ENCODE measurements at places on chromosomes 16 and 17.

DNA sequence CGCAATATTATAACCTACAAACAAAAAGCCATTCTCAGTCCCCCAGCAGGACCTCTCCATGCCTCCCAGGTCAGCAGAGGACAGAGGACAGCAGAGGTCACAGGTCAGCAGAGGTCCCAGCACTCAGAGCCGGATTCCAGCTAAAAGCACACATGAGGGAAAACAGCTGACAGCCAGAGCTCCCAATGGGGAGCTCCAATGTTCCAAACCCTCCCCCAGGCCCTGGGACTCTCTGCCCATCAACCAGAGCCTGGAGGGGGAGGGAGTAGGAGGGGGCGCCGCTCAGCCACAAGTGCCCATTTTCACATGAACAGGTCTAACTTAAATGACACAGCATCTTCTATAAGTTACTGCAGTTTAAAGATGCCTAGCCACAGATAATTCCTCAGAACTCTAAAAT, 77.5 kb downstream of the ANKRD11 start:
- no peak for DNase-seq

DNA sequence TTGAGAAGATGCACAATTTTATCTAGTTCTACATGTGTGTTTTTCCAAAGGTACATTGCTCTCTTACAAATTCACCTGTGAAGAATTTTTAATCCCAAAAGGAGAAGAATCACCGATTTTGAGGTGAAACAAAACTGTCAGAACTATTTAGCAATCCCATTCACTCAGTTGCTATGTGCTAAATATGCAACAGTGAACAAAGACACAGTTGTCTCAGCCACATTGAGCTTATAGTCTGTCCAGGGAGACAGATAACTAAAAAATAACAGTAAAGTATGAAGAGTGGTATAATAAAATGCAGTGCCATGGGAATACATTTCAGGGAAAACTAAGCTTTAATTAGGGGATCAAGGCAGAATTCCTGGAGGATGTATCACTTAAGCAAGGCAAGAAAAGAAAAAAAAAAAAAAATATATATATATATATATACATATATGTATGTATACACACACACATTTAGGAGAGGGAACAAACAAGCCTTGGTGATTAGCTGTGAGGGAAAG, 110.4 kb downstream of the SPAG9 start:
- DNase-seq, result no peak

GRCh38 chr16:61993108-61993507, 43.1 kb downstream of the CDH8 start:
- no peak for DNase-seq

GRCh38 chr17:633133-633532, 81.5 kb downstream of the VPS53 start:
- no peak for DNase-seq

DNA sequence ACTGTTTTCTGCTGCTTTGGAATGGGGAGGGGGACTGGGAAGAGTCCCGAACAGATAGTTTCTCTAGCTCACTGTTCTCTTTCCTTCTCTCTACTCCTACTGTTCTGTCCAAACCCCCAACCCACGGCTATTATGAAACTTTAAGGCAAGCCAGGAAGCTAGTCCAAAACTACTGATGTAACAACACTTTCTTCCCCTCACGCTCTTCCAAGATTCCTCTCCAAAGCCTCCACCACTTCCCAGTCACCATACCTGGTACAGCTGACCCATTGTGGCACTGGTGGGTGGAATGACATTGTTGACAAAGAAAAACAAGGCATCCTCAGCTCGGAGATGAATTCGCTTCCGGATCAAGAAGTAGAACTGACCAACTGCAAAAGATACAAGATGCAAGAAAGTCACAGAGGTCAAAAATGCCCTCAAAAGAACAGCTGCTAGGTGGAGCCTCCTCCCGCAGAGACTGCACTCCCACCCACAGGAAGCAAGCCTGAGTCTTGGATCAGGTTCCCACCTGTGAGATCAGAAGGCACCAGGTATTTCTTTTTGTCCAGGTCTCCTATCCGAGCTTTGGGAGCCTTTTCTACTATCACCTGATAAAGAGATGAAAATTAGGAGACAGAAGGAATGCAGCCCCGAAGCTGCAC, 1.0 kb downstream of the GABARAP start:
- no peak for DNase-seq

DNA sequence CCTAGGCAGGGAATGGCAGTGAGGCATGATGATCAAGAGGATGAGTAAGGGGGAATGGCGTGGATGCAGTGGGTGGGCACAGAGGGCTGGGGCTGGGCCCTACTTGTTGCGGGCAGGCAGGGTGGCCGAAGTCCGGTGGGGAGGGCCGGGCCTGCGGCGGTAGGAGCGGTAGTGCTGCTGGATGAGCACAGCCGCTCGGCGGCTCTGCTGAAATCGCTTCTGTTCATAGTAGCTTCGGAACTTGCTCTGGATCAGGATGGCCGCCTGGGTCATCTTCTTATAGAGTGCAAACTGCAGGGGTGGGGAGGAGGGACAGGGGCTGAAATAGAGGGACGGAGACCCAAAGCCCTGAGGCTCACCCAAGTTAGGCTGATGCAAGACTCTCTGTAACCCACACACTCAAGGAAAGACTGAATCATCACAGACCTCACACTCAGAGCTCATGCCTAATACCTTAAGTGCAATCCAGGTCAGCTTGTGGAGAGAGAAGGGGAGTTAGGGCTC, 1.5 kb upstream of the SPAG7 start:
- DNase-seq, result no peak

GRCh38 chr17:40963838-40964237, 2.9 kb downstream of the KRT39 start:
- no peak for DNase-seq

- DNase-seq, result no peak
These were observed 478.2 kb upstream of the EEF2KMT start for GRCh38 chr16:5575646-5576245.

DNA sequence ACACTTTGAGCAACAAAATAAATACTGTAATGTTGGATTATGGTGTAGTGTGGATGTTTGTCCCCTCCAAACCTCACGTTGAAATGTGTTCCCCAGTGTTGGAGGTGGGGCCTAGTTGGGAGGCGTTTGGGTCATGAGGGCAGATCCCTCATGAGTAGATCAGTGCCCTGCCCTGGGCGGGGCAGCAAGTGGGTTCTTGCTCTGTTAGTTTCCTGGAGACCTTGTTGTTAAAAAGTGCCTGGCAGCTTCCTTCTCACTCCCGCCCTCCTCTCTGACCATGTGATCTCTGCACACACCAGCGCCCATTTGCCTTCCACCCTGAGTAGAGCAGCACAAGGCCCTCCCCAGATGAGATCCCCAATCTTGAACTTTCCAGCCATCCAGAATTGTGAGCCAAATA, 67.7 kb downstream of the MPRIP start:
- DNase-seq, result no peak

DNA sequence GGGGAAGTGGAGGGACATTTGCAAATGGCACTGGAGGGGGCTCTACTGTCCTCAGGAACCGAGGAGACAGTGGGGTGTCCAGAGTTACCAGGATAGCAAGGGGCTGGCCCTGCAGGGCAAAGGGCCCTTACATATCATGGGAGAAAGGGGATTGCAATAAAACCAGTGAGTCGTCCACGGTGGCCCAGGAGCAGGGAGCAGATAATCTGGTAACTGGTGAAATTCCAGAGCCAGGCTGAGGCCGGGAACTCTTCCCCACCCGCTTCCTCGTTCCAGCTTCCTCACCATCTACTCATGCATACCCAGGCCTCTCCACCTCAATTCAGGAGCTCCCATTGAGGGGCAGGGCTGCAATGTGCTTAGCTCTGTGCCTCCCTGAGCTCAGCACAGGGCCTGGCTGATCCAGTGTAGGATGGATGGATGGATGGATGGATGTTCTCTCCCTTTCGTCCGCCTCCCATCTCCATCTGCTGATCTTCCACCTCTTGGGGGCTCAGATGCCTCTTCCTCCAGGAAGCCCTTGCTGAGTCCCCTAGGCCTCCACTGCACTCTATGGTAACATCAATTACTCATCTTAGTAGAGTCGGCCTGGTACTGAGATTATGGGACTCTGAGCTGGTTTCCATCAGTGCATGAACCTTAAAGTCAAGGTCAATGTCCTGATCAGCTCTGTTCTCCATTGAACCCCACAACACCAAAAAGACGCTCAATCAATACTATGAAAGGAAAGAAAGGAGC, 41.2 kb upstream of the NDRG4 start:
- DNase-seq, result no peak

GRCh38 chr16:74448990-74449389, 27.7 kb upstream of the CLEC18B start:
- DNase-seq, result no peak

DNA sequence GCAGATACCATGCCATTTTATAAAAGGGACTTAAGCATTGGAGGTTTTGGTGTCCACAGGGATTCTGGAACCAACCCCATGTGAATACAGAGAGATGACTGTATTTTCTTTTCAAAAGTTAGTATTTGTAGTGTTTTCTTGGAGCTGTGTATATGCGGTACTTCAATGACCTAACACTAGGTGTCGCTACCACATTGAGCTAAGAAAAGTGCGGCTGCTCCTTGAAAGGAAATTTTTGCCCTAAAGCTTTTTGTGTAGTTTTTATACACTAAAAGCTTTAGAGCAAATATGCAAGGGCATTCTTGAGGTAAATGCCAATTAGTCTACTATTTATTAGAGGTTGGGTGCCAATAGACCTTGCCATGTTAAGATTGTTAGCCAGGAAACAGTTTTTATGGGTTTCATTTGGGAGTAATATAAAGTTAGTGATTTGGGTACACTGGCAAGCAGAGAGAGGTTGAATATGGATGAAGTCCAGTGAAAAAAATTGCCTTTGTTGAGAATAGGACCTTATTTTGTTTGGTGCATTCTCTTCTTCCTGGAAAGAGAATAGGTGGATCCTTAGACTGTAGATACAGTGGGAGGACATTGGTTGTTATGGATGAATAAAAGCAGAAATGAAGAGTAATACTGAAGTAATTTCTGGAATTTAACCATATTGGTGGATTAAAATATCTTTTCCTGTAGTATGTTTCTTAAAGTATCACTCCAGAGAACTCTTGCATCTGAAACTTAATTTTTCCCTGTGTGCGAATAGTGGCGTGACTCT, 43.3 kb downstream of the BCAS3 start:
- peak; percentile 9 for DNase-seq

GRCh38 chr17:72167593-72167992, 46.8 kb downstream of the SOX9 start:
- DNase-seq, result no peak

GRCh38 chr17:38342886-38343607, 709 bp downstream of the GPR179 start:
- no peak for DNase-seq

- no peak for DNase-seq
These were observed 251.9 kb downstream of the SEC14L1 start for GRCh38 chr17:77392376-77393273.

GRCh38 chr17:13835151-13835550, 233.4 kb upstream of the HS3ST3A1 start:
- no peak for DNase-seq

DNA sequence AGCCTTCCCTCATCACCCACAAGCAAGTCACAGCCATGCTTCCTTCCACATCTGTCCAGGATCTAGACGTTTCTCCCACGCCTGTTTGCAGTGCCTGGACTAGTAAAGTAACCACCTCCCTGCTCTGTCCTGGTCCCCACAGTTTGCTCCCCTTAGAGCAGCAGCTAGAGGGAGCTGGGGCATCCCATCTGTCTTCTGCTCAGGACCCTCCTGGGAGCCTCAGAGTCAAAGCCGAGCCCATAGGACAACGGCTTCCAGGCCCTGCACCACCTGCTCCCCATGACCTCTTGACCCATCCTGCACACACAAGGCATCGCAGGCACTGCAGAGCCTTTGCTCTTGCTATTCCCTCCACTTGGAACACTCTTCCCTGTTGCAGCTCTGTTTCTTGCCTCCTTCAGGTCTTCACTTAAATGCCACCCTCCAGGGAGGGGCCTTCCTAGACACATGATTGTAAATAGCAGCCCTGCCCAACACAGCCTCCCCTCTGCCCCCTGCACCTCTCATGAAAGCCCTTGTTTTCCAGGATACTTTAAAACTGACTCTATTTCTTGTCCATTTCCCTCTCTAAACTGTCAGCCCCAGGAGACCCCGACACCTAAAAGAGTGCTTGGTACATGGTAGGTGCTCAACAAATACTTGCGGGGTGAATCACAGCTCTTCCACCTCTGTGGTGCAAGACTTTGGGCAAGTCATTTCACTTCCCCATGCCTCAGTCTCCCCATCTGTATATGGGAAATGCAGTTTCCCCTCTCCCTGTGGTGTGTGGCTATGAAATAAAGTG, 3.1 kb downstream of the NATD1 start:
- no peak for DNase-seq

- no peak for DNase-seq
These were observed 109.0 kb downstream of the RAP1GAP2 start for GRCh38 chr17:2905269-2905668.

DNA sequence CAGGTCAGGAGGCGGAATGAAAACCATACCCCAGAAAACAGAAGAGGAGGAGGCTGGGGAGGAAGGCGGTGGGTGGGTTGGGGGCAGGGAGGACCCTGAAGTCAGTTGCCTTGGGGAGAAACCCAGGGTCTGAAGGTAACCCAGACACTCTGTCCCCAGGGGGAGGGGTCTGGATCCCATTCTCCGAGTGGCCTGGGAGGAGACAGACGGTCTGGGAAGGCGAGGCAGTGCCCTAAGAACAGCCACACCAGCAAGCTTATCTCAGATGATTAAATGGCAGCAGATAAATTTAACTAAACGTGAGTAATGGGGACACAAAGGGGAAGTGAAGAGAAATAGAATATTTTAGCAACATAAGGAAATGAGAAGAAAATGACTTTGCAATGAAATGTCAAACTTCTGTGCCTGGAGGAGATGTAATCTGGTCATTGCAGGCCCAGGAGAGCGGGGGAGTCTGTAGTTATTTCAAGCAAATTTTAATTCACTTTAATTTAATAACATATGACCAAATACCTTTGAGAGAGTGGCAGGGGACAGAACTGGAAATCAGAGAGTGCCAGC, 21.4 kb upstream of the ZFP90 start:
- no peak for DNase-seq

DNA sequence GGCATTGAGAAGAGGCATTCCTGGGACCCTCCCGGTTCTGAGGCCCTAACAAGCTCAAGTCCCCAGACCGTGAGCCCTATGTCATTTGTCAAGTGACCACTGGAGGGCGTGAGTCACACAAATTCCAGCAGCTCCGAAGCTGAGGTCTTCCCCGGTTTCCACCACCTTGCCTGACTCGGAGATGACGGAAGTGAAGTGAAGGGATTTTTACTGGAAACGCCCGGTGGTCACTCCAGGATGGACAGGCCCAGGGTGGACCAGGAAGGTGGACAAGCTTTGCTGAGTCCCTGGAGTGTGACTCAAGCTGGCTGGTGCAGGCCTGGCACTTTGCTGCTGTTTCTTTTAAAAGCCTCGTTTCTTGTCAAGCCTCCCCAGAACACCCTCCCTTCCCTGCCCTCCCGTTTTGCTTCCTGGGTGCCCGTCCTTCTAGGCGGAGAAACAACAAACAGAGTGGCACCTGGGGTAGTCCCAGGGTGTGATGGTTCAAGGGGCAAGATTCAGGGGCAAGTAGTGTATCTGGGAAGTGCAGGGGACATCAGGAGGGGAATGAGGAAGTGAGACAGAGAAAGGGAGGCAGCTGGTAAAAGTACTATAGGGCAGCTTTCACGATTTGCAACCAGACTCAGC, 5.3 kb upstream of the NOS2 start:
- peak; percentile 41 for DNase-seq

All from stimulated activated CD8-positive, alpha-beta memory T cell treated with anti-CD3 and anti-CD28 coated beads, Interleukin-4, amount 100 ng/mL, for 1 hour (primary cell).